ENCODE measurements at places on chromosomes 11 and 22.

DNA sequence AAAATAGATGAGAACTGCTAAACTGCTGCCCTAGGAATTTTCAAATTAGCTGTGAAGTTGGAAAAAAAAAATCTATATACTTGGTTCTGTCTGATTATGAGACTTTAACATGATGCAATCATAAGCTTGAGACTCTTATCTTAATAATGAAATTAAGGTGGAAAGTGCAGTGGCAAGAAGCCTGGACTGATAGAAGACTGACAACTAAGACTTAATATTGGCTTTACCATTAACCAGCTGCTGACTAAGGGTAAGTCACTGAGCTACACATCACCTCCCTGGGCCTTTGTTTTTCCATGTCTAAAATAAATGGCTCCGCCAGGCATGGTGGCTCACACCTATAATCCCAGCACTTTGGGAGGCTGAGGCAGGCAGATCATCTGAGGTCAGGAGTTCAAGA lies 56.9 kb downstream of the SLC35F2 start:
- DNase-seq: no peak

DNA sequence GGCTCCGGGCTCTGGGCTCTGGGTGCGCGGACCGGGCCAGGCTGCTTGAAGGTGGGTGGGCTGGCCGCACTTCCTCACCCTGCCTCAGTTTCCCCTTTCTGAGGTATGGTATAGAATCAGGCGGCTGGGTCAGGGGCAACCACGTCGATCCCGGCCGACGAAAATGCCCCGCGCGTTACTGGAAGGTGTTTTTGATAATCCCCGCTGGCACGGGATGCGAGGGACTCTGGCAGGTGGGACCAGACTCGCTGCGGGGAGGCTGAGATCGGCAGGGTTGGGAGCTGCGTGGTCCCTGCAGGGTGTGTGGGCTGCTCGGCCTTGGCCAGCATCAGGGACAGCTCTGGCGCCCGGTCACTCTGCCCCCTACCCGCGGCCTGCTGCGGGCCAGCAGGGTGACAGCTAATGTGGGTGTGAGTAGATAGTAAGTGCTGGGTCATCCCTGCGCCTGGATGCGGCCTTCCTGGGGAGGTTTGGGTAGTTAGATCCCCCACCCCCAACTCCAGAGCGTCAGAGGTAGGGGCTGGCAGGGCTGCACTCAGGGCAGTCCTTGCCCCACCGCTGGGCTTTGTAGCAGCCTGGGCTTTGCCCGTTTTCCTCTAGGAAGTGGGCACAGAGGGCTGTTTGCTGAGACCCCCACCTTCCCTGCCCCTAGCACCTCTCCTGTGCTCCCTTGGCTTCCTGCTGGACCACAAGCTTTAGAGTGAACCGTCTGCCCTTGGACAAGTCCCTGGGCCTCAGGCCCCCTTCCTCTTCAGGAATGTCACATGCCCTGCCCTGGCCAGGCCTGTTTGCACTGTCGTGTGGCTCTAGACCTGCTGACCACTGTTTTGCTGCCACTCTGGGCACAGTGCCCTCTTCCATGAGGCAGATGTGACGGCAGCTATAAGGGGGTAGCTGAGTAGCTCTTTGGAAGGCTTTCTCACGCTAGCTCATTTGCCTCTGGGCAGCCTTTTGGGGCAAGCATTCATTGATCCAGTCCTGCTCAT lies 579 bp downstream of the TANGO2 start:
- peak; percentile 68 for DNase-seq

- DNase-seq: no peak
Observed at GRCh38 chr11:135036488-135037297, 624.7 kb upstream of the B3GAT1 start.

GRCh38 chr22:32700191-32700882 lies 101.2 kb upstream of the TIMP3 start:
- DNase-seq: peak; percentile 66

GRCh38 chr22:39808081-39808480 lies 85.5 kb downstream of the ENTHD1 start:
- DNase-seq: no peak

DNA sequence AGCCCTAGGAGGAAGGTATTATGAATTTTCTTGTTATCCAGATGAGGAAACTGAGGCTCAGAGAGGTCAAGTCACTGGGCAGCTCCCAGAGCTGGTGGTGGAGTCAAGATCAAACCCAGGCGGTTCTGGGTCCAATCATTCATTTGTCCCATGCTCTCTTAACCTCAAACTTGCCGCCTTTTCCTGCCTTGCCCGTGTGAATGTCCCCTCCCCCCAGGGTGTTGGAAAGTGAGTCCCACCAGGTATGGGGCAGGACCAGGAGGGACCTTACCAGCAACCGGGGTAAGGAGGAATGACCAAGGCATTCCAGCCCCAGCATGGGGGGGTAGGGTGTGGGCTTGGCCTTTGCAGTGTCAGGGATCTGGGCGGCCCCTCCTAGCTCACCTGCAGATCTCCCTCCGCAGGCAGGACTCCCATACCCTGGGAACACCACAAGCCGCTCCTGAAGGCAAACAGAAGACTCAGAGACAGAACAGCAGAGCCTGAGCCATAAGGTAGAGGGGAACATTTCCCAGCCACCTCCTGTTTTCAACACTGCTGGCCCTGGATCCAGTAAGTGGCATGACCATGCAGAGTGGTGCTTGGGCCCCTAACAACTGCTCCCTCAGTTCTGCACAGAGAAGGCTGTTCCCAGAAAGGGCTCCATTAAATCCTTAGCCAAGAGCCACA lies 41.2 kb upstream of the SYT7 start:
- no peak for DNase-seq

- no peak for DNase-seq
Observed at GRCh38 chr11:110772863-110773262, 60.6 kb upstream of the ARHGAP20 start.

GRCh38 chr11:32316858-32317642 lies 118.3 kb downstream of the WT1 start:
- DNase-seq: no peak

- no peak for DNase-seq
Observed at GRCh38 chr11:48073031-48073861, 92.9 kb downstream of the PTPRJ start.

DNA sequence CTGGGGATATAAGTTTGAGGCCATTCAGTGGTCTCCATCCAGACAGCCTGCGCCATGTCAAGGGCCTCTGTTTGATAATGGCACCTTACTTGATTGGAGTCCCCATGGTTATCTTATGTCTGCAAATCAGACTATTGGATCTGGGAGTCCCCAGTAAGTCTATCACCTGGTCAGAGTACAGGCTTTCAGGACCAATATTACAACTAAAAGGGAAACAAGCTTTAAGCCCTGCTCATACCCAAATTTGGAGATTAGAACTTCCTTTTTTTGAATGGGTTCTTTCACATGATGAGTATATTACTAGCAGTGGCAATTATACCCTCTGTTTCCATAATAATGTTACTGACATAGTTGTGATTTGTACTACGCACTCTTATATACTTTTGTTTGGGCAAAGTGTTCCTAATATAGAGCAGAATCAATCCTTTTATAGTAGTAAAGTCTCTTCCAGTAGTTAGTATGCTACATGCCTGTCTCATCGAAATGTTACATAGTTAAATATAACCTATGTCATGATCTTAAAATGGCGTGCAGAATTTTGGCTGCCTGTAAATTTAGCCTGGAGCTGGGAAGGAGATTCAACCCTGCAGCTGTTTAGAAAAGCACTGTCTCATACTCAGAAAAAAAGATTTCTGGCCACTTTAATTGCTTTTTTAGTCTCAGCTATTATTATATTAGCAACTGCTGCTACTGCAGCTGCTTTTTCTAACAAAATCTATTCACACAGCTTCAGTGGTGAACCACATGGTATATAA lies 4.9 kb downstream of the MS4A15 start:
- DNase-seq: no peak

DNA sequence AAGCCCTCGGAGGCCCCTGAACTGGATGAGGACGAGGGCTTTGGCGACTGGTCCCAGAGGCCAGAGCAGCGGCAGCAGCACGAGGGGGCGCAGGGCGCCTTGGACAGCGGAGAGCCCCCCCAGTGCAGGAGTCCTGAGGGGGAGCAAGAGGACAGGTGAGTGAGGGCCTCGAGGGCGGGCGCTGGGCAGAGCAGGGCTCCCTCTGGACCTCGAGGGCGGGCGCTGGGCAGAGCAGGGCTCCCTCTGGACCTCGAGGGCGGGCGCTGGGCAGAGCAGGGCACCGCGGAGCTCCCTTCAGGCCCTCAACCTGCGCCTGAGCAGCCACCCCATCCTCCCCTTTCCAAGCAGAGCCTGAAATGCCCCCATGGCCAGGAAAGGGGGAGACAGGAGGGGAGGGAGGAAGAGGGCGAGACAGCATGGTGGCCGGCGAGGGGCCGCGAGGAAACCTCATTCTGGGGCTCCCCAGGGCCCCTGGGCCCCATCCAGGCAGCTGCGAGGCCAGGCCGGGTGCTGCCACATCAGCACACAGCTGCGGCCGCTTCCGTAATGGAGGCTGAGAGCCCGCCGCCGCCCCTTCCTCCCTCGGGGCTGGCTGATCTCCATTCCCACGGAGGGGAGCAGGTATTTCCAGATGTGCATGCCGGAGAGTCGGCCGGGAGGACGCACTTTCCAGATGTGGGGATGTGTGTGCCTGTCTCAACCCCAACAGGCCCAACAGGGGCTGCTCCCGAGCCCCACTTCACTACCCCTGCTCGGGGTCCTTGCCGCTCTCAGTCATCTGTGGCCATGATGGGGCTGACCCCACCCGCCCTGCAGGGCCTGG lies 10.0 kb downstream of the PRR33 start:
- DNase-seq: no peak

DNA sequence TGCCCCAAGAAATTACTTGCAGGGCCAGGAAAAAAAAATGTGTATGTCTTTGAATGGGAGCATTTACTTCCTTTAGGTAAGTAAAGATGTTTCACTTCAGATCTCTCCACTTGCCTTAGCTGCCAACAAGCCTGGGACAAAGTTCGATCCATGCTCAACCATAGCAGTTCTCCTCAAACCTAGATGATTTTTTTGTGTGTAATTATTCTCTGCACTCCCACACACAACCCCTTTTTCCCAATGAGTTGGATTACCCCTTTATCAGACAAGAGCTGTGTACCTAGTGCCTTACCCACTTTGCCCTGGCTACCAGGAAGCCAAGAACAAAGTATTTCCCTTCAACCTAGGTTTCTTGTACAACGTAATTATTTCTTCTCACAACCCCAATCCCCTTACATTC lies 35.6 kb downstream of the TPBGL start:
- DNase-seq: no peak

DNA sequence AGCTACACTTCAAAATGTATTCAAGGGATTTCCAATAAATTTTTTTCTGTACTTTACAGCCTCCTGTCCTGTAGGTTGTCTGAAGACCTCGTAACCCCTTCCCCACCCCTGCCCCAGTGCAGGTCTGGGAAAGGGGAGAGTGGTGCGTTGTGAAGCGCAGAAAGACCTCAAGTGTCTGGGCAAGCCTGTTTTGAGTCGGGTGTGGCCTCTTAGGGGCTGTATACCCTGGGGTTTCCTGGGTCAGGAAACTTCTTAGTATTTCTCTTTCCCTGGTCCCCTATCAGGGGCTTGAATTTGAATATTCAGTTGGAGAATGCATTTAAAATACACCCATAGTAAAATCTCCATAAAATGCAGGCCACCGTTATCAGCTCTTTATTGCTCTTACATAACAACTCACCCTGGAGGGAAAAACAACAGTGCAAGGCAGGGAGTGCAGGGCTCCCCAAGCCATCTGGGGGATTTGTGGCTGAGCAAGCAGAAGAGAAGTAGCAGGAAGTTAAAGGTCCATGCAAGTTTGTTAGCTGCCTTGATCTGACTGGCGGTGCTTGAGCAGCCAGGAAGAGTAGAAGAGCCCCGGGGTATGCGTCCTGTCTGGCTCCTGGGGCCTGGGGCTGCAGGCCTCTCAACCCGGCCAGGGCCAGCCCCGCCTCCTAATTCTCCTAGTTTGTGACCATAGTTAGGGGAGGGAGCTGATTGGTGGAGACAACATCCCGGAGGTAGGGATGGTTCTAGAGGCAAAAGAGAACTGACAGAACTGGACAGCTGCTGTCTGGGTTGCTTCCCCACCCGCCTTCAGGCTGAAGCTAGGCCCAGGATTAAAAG lies 25.7 kb downstream of the ARHGAP1 start:
- peak; percentile 33 for DNase-seq

GRCh38 chr11:91163619-91164451 lies 941.0 kb upstream of the CHORDC1 start:
- no peak for DNase-seq

DNA sequence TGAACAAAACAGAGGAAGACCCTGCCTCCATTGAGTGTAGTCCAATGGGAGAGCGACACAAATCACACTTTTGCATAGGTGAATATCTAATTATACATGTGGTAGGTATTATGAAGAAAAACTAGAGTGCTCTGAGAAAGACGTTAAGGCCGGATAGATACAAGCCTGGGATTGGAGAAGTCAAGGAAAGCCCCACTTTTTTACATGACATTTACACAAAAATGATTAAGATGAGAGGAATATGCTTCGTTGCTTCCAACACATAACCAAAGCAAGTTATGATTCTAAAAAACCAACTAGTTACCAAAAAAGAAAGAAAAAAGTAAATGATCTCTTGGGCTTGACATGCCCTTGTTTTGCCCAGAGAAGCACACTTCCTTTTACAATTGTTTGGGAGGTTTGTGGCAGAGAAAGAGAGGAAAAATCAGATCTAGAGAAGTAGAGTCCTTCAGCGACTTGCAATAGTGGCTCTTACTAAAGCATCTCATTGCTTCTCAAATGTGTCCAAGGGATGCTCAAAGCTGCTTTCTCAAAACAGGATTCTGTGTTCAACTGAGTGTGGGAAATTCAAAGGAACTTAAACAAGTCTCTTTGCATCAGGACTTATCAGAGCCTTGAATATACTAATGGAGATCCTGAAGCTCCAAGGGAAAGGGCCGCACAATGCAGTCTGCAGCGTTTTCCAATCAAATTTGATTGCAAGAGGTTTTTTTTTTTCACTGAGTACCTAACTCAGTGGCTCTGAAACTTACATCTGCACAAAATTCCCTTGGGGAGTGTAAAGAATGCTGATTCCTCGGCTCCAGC lies 38.8 kb downstream of the FLI1 start:
- DNase-seq: no peak

DNA sequence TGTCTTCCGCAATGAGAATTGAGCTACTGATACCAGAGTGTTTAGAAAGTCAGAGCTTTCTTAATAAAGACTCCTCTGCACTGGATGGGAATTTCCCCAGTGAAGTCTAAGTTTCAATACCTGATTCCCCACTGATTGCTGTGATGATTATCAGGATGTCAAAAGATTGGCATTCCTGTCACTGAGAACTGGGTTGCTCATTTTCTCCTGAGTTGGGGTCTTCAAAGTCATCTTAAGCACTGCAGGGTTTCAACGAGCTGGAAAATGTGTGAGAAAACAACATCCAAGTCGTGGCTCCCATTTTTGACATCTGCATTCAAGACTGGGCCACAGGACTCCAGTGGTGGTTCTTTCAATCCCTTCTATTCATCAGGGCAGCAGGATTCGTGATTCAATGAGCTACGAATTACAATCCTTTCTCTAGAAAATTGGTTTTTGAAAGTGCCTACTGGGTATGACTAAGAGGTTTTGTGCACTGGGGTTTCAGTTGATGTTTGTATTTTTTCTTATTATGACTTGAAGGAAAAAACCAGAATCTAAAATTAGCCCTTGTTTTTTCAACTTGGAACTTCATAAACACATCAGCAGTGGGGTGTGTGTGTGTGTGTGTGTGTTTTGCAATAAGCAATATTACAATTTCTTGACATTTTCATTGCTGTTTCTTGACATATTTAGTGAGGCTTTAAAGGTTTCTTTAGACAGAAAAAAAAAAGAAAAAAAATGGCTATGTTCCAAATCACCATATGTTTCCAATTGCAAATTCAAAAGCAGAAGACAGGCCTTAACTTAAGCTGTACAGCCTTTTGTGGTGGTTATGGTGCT lies 233.0 kb downstream of the FAM76B start:
- DNase-seq: peak; percentile 63

GRCh38 chr22:46663001-46663400 lies 42.8 kb downstream of the GRAMD4 start:
- no peak for DNase-seq
